Left forelimb (tissue), 1 donor: ENCODE measurements at places on chromosomes 2 and 18.

- DNase-seq, result no peak
Measured at GRCh38 chr2:98713332-98714015, 17.5 kb downstream of the MGAT4A start.

DNA sequence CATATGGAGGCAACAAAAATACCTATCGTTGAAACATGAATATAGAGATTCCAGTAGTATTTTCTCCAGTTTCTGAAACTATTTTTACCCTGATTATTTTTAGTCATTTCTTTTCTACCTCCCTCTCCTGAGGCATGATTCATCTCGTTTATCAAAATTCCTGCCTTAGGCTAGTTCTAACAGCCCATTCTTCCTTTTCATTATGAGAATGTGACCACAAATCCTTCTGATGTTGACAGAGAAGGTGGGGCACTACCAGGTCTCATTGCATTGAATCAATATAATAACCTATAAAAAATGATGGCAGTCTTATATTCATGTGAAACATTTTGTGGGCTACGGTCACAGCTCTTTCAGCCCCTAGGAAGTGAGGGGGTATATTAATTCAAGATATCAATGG, 406.5 kb upstream of the UBE2E3 start:
- no peak for DNase-seq

DNA sequence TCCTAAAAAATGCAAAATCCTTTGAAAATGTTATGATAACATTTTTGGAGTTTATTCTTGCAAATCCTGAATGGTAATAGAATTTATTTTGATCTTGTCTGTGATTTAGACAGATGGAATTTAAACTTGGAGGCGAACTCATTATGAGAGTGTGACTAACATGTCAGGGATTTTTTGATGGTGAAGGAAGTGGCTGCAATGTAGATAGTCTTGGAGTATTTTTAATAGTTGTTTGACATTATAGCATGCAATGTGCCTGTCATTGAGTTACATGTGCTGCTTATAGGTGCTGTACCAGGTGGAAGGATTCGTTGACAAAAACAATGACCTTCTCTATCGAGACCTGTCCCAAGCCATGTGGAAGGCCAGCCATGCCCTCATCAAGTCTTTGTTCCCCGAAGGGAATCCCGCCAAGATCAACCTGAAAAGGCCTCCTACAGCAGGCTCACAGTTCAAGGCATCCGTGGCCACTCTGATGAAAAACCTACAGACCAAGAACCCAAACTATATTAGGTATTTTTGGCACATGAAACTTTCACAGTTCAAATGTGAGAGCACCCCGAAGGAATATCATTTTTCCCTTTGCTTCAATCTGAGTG, 141.8 kb downstream of the MYO1B start:
- no peak for DNase-seq

GRCh38 chr2:112708968-112709367, 11.9 kb upstream of the NT5DC4 start:
- no peak for DNase-seq

DNA sequence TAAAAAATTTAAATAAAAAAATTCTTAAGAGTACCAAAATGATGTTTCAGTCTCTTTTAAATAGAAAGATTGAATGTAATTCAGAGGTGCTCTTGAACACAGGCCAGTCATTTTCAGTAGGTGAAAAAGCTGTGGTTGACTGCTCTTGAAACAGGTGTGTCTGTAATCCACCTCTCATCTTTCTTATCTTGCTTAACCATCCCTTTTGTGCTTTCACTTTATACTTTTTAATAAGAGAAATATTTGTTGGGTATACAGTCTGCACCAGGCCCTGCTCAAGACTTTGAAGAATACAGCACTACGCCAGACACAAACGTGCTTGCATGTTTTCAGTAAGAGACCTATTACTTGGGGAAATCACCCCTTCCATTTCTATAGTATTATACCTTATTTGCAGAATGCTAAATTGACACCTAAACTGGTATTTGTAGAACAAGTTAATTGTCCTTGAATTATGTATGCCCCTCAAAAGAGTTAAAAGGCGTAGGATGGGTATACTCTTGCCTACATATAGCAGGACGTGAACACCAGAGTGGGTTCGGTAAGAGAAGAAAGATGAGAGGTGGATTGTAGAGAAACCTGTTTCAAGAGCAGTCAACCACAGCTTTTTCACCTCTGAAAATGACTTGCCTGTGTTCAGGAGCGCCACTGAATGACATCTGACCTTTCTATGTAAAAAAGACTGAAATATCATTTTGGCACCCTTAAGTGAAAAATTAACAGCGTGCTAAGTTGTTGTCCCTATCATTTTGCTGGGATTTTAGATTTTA, 4.0 kb upstream of the RTN4 start:
- no peak for DNase-seq

DNA sequence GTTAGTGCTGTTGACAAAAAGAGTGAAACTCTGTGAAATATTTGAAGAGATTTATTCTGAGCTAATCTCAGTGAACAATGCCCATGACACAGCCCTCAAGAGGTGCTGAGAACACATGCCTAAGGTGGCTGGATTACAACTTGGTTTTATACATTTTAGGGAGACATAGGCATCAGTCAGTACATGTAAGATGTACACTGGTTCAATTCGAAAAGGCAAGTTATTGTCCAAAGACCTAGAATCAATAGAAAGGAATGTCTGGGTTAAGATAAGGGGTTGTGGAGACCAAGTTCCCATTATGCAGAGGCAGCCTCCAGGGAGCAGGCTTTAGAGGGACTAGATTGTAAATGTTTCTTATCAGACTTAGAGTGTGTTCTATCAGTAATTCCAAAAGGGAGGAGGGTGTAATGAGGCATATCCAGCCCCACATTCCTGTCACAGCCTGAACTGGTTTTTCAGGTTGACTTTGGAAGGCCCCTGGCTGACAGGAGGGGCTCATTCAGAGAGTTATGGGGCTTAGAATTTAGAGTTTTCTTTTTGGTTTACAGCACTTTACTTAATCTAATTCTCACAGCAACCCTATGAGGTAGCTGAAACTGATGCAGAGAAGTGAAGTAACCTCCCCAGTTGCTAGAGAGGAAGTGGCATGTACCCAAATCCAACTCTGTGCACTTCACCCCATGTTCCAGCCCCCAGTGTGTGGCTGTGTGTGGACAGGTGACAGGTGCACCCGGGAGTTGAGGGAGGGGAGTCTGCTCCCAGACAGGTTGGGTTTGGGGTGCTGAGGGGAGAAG, 28.3 kb upstream of the ASAP2 start:
- no peak for DNase-seq

DNA sequence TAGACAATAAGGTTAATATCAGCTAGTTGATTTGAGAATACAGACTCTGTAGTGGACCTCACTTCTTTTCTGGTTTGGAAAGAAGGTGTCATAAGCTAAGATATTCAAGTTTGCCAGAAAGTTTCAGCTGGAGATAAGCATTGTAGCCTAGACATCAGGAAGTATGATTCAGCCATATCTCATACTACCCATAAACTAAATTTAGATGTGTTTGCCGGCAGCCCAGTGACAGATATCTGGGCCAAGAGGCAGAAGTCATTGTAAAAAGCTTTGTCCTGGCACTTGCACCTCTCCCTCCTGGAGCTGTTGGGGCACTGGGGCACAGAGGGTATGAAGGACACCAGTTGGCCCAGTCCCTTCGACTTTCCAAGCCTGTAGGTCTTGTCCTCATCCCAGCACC, 128.0 kb downstream of the EPHA4 start:
- no peak for DNase-seq
